WTC11 (cell line): ENCODE measurements at places on chromosomes 6 and 20. TPM values are rescaled to one million over a fixed set of nuclear protein-coding genes. Genes with fewer than 3 reads are reported as not detected.

- H3K36me3 ChIP-seq = no peaks in the 10 kb centered on the region
- DNase-seq = no peak
Measured at GRCh38 chr6:143368426-143368825, 82.1 kb downstream of the ADAT2 start.

GRCh38 chr6:136889271-136890193 lies 32.6 kb upstream of the SLC35D3 start:
- no peaks in the 10 kb centered on the region for H3K36me3 ChIP-seq
- DNase-seq = no peak
- H3K4me3 ChIP-seq = no peak overlapping the region
- H3K27me3 ChIP-seq = no peaks in the 10 kb centered on the region
- no peak overlapping the region for H3K27ac ChIP-seq

The IRF4 gene
- 1.6 to 2.2 TPM (median 2.2 TPM) in 3 replicates for total RNA-seq

DNA sequence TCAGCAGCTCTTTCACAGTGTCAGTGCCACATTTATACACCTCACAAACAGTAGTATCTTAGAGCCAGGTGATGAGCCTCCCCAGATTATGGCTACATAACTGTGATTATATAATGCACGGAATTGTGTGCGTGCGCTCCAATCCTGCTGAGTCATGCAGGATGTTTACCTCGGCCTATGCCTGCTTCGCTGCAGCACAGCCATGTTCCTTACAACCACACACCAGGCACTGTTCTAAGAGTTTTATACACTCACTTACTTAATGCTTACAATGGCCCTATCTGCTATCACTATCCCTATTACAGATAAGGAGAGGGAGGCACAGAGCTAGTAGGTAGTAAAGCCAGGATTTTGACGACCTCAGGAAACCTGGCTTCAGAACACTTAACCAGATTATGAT lies 7.3 kb downstream of the ZKSCAN3 start:
- no peaks in the 10 kb centered on the region; the same call in 1 of the 2 replicates for H3K27me3 ChIP-seq
- H3K4me1 ChIP-seq = peaks cover 19% of the 10 kb centered on the region

DNA sequence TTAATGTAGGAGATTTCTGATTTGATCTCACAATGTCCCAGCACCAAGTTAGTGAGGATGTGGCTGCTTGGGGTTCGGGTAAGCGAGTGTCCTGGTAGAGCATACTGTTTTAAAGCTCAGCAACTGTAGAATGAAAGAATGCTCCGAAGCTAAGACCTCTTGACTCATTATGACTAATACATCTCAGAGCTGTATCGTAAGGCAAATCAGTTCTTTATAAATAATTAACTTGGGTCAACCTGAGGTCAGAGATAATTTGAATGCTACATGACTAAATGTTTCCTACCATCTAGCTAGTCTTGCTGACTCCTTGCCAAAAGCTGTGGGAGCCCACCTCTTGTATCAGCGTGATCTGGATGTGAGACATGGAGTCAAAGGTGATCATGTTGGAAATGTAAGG lies 128.8 kb upstream of the PDE7B start:
- H3K27me3 ChIP-seq = peaks cover 3% of the 10 kb centered on the region; the same call in 1 of the 2 replicates
- H3K36me3 ChIP-seq = peaks cover 20% of the 10 kb centered on the region
- DNase-seq = no peak
- H3K4me1 ChIP-seq = no peaks in the 10 kb centered on the region
- H3K27ac ChIP-seq = no peak overlapping the region

GRCh38 chr6:16441262-16441661 lies 202.9 kb downstream of the GMPR start:
- no peaks in the 10 kb centered on the region for H3K36me3 ChIP-seq
- H3K4me1 ChIP-seq = no peaks in the 10 kb centered on the region
- no peak for DNase-seq
- H3K27ac ChIP-seq = no peak overlapping the region
- no peak overlapping the region for H3K4me3 ChIP-seq

GRCh38 chr20:3330046-3330741 lies 77.3 kb downstream of the DNAAF9 start:
- no peak for DNase-seq
- H3K4me3 ChIP-seq = no peak overlapping the region
- no peaks in the 10 kb centered on the region for H3K4me1 ChIP-seq
- H3K27me3 ChIP-seq = no peaks in the 10 kb centered on the region
- H3K27ac ChIP-seq = no peak overlapping the region

GRCh38 chr20:20276811-20277530 lies 90.9 kb upstream of the INSM1 start:
- H3K36me3 ChIP-seq = no peaks in the 10 kb centered on the region
- no peak overlapping the region for H3K4me3 ChIP-seq
- no peak for DNase-seq
- no peaks in the 10 kb centered on the region for H3K4me1 ChIP-seq
- H3K27me3 ChIP-seq = no peaks in the 10 kb centered on the region
- H3K27ac ChIP-seq = no peak overlapping the region

The HRH3 gene
- 2.9 to 3.4 TPM (median 3.3 TPM) in 3 replicates for total RNA-seq

GRCh38 chr6:155260686-155261085 lies 3.1 kb upstream of the CLDN20 start:
- H3K4me1 ChIP-seq = peaks cover 31% of the 10 kb centered on the region
- peaks cover 44% of the 10 kb centered on the region for H3K36me3 ChIP-seq
- no peaks in the 10 kb centered on the region for H3K27me3 ChIP-seq
- H3K27ac ChIP-seq = peak overlapping the region; percentile 81
- no peak for DNase-seq

DNA sequence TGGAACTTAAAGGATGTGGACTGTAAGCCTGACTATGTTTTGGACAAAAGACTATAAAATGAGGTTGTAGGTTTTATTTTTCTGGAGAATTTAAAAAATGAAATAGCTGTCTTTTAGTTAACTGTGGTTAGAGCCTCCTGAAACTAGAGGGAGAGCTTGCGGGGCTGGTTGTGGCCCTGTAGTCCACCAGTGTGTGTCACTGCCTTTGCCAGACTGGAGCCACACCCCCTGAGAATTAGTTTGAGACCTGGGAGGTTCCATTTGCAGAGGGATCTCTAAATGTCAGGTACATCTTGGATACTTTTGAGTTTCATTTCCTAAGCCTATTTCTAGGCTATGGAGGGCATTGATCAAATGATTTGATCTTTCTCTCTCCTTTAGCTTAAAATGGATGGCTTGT lies 20.8 kb downstream of the ZC2HC1B start:
- no peak for DNase-seq
- H3K27ac ChIP-seq = no peak overlapping the region
- H3K36me3 ChIP-seq = no peaks in the 10 kb centered on the region
- no peak overlapping the region for H3K4me3 ChIP-seq
- H3K4me1 ChIP-seq = no peaks in the 10 kb centered on the region

GRCh38 chr6:252775-253535 lies 39.3 kb upstream of the DUSP22 start:
- peaks cover 4% of the 10 kb centered on the region for H3K36me3 ChIP-seq
- no peak overlapping the region for H3K27ac ChIP-seq
- no peak overlapping the region for H3K4me3 ChIP-seq
- H3K4me1 ChIP-seq = no peaks in the 10 kb centered on the region
- H3K27me3 ChIP-seq = peaks cover 4% of the 10 kb centered on the region

GRCh38 chr6:5556011-5556410 lies 294.7 kb downstream of the FARS2 start:
- DNase-seq = no peak
- H3K27me3 ChIP-seq = no peaks in the 10 kb centered on the region
- H3K27ac ChIP-seq = no peak overlapping the region
- H3K36me3 ChIP-seq = peaks cover 4% of the 10 kb centered on the region
- H3K4me1 ChIP-seq = peaks cover 15% of the 10 kb centered on the region
- H3K4me3 ChIP-seq = no peak overlapping the region

GRCh38 chr20:36362261-36362660 lies 56.1 kb downstream of the DLGAP4 start:
- no peak overlapping the region for H3K27ac ChIP-seq
- no peak for DNase-seq
- no peaks in the 10 kb centered on the region for H3K4me1 ChIP-seq
- no peaks in the 10 kb centered on the region for H3K36me3 ChIP-seq
- no peaks in the 10 kb centered on the region; the same call in 1 of the 2 replicates for H3K27me3 ChIP-seq
- H3K4me3 ChIP-seq = no peak overlapping the region
